ENCODE measurements at places on chromosomes 5 and 9. TPM values are rescaled to one million over a fixed set of nuclear protein-coding genes. Genes with fewer than 3 reads are reported as not detected.

The DBH gene
- total RNA-seq: not detected

The SPINK4 gene
- total RNA-seq: not detected

The ATP10B gene
- total RNA-seq: not detected

The IL3 gene
- not detected for total RNA-seq

The NDUFA8 gene
- 40.9 TPM for total RNA-seq

The PCDHGA8 gene
- total RNA-seq: 5.6 TPM

The FIBCD1 gene
- 17.5 TPM for total RNA-seq

The ZNF367 gene
- total RNA-seq: 0.99 TPM

The DPM2 gene
- 9.6 TPM for total RNA-seq

The GPX8 gene
- 124 TPM for total RNA-seq

The TMEM267 gene
- 11.8 TPM for total RNA-seq

The CARTPT gene
- total RNA-seq: not detected

The RNF208 gene
- 0.15 TPM for total RNA-seq

The PCDHGB2 gene
- total RNA-seq: 5.1 TPM

The TAF1L gene
- total RNA-seq: under 0.01 TPM

The RNF183 gene
- not detected for total RNA-seq

The INSL6 gene
- not detected for total RNA-seq

The ABO gene
- total RNA-seq: not detected

The NR5A1 gene
- total RNA-seq: not detected

The NXNL2 gene
- total RNA-seq: 2.0 TPM

The IL31RA gene
- total RNA-seq: 3.3 TPM

The PCDHGB5 gene
- total RNA-seq: 40.4 TPM

The PCDHA10 gene
- total RNA-seq: under 0.01 TPM

The ARHGEF39 gene
- 2.9 TPM for total RNA-seq

The CYLC2 gene
- not detected for total RNA-seq

The PCDHGA3 gene
- total RNA-seq: 2.6 TPM

The CSF2 gene
- not detected for total RNA-seq

The GFRA3 gene
- not detected for total RNA-seq

The PTCH1 gene
- total RNA-seq: 7.1 TPM

The PLPP7 gene
- total RNA-seq: 9.3 TPM

The GCNT4 gene
- total RNA-seq: 2.3 TPM

The LCNL1 gene
- total RNA-seq: 3.1 TPM

The RANBP6 gene
- 25.0 TPM for total RNA-seq

The EFNA5 gene
- 5.8 TPM for total RNA-seq

The KIF20A gene
- total RNA-seq: 12.2 TPM

The ALDH1B1 gene
- 11.1 TPM for total RNA-seq

The PCSK1 gene
- total RNA-seq: 0.15 TPM

The CDC25C gene
- total RNA-seq: 13.7 TPM

The TCF7 gene
- 7.1 TPM for total RNA-seq

The CAVIN4 gene
- 1.2 TPM for total RNA-seq

The UTP15 gene
- total RNA-seq: 23.9 TPM

The JAKMIP2 gene
- 0.50 TPM for total RNA-seq

The GLRX gene
- total RNA-seq: 120 TPM

The NTNG2 gene
- 2.0 TPM for total RNA-seq

The GRXCR2 gene
- total RNA-seq: not detected

The MARCHF11 gene
- total RNA-seq: not detected

The RAPGEF1 gene
- 35.9 TPM for total RNA-seq

The PCDHGA7 gene
- 8.4 TPM for total RNA-seq

The FBP2 gene
- not detected for total RNA-seq

The PCDHGA10 gene
- 14.7 TPM for total RNA-seq

The WDR55 gene
- total RNA-seq: 34.9 TPM

The ADGRD2 gene
- not detected for total RNA-seq

The ZNF883 gene
- 7.9 TPM for total RNA-seq

All from smooth muscle cell of trachea (primary cell).